ENCODE measurements at places on chromosomes 16 and 17. TPM values are rescaled to one million over a fixed set of nuclear protein-coding genes. Genes with fewer than 3 reads are reported as not detected.

Gene ESRP2
- total RNA-seq, result 81.2 TPM

GRCh38 chr17:9247401-9247938 lies 226.2 kb downstream of the NTN1 start:
- no peak overlapping the region for H3K27ac ChIP-seq
- H3K4me1 ChIP-seq, result no peaks in the 10 kb centered on the region
- DNase-seq, result no peak
- no peaks in the 10 kb centered on the region for H3K27me3 ChIP-seq
- no peaks in the 10 kb centered on the region for H3K36me3 ChIP-seq
- no peak overlapping the region for H3K4me3 ChIP-seq

GRCh38 chr17:75110234-75110937 lies 617 bp downstream of the ARMC7 start:
- H3K4me3 ChIP-seq, result peak overlapping the region; percentile 89
- H3K27me3 ChIP-seq, result no peaks in the 10 kb centered on the region
- peaks cover 11% of the 10 kb centered on the region for H3K4me1 ChIP-seq
- H3K27ac ChIP-seq, result peak overlapping the region; percentile 77
- no peaks in the 10 kb centered on the region for H3K36me3 ChIP-seq
- DNase-seq, result no peak

GRCh38 chr17:1629504-1630310 lies 1.1 kb upstream of the SLC43A2 start:
- DNase-seq, result peak; percentile 81
- H3K27ac ChIP-seq, result peak overlapping the region; percentile 56
- H3K27me3 ChIP-seq, result no peaks in the 10 kb centered on the region
- H3K4me1 ChIP-seq, result peaks cover 14% of the 10 kb centered on the region
- H3K36me3 ChIP-seq, result no peaks in the 10 kb centered on the region

DNA sequence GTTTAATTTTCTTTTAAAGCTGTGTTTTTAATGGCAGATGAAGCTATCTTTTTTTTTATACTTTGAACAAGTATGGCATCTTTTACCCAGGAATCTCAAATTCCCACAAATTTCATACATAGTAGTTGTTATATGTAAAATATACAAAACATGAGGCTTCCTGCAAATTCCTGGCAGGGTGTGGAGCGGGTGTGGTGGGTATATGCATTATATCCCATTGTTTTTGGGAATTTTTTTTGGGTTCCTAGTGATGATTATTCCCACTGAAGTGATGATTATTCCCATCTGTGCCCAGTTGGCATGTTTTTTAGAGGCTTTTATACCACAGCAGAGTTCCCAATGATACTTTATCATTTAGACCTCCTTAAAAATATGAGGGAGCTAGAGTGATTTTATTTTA lies 320.4 kb downstream of the ZFHX3 start:
- no peaks in the 10 kb centered on the region for H3K4me1 ChIP-seq
- H3K27ac ChIP-seq, result no peak overlapping the region
- H3K4me3 ChIP-seq, result no peak overlapping the region
- DNase-seq, result no peak
- no peaks in the 10 kb centered on the region for H3K27me3 ChIP-seq

Gene DHRS7C
- not detected for total RNA-seq

DNA sequence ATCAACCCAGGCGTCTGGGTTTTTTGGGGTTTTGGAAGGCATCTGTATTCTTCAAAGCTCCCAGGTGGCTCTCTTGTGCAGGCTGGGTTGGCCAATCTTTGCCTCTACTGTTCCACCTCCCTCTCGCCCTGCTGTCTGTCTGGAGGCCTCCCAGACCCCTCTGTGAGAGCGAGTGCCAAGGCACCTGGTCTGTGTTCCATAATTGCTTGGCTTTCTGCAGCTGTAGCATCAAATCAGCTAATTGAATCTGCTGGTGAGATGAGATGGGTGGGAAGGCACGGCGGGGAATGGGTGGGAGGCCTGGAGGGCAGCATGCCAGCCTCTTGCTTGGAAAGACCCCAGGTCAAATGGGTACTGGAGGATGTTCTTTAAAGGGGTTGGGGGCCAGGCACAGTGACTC lies 52.5 kb upstream of the CLEC19A start:
- H3K4me1 ChIP-seq, result no peaks in the 10 kb centered on the region
- H3K4me3 ChIP-seq, result no peak overlapping the region
- no peak for DNase-seq
- H3K27ac ChIP-seq, result no peak overlapping the region

DNA sequence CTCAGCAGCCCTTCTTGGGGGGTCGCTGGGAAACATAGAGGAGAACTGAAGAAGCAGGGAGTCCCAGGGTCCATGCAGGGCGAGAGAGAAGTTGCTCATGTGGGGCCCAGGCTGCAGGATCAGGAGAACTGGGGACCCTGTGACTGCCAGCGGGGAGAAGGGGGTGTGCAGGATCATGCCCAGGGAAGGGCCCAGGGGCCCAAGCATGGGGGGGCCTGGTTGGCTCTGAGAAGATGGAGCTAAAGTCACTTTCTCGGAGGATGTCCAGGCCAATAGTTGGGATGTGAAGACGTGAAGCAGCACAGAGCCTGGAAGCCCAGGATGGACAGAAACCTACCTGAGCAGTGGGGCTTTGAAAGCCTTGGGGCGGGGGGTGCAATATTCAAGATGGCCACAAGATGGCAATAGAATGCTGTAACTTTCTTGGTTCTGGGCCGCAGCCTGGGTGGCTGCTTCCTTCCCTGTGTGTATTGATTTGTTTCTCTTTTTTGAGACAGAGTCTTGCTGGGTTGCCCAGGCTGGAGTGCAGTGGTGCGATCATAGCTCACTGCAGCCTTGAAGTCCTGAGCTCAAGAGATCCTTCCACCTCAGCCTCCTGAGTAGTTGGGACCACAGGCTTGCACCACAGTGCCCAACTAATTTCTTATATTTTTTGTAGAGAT lies 3.4 kb downstream of the STH start:
- no peaks in the 10 kb centered on the region for H3K36me3 ChIP-seq
- peaks cover 7% of the 10 kb centered on the region for H3K4me1 ChIP-seq
- H3K27ac ChIP-seq, result no peak overlapping the region
- H3K4me3 ChIP-seq, result no peak overlapping the region

Gene NAE1
- 16.4 TPM for total RNA-seq

DNA sequence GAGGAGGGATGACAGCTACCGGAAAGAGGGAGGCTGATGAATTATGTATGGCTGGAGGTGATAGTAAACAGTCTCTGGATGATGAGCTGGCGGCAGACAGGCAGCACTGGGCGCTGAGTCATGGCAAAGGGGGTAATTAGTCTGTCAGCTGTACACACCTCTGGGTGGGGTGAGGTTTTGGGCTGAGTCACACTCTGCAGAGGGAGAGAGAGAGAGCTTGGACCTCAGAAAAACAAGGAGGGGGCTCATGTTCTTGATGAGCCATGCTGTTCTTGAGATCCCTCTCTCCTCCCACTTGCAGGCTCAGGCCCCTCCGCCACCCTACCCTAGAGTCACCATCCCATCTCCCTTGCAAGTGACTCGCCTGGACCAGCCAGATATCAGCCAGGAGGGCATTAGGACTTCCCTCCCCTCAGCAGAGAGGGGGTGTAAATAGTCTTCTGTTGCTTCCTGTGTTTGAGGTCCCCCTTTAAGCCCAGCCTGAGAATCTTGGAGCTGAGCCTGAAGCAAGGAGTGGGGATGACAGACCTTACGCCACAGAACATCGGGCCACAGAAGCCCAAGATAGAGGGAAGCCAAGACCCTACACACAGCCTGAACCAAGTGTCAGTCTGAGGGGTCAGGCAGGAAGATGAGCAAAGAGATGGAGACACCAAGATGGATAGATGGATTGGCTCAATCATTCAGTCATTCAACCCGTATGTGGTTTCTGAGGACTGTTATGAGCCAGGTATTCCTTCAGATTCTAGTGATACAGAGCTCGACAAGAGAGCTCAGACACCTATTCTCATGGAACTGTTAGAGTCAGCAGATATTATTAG lies 383.2 kb upstream of the CCL2 start:
- peak; percentile 22 for DNase-seq
- H3K27ac ChIP-seq, result no peak overlapping the region
- no peaks in the 10 kb centered on the region for H3K4me1 ChIP-seq
- H3K36me3 ChIP-seq, result no peaks in the 10 kb centered on the region
- no peak overlapping the region for H3K4me3 ChIP-seq

Gene LRRC37A
- total RNA-seq, result 0.70 TPM

Gene FOXN1
- not detected for total RNA-seq

GRCh38 chr17:32323811-32324491 lies 18.0 kb downstream of the C17orf75 start:
- H3K36me3 ChIP-seq, result no peaks in the 10 kb centered on the region
- no peaks in the 10 kb centered on the region for H3K27me3 ChIP-seq
- H3K27ac ChIP-seq, result no peak overlapping the region
- peak overlapping the region; percentile 47 for H3K4me3 ChIP-seq

DNA sequence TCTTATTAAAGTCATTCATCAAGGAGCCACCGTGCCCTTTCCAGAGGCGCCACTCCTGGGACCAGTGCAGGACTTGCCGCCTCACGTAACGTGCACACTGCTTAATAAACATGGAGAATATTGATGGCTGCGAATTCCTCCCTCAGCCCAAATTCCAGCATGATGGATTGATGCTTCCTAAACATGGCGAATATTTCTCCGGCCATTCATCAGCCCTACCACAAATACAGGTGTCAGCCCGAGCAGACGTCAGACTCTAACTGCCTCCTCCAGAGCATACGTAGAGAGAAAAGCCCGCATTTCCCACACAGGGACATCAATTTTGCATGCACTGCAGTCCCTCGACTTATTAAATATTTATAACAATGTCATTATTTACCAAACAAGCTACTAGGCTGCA lies 97.0 kb downstream of the USP31 start:
- no peak for DNase-seq
- no peak overlapping the region for H3K27ac ChIP-seq
- no peak overlapping the region for H3K4me3 ChIP-seq
- no peaks in the 10 kb centered on the region for H3K4me1 ChIP-seq

DNA sequence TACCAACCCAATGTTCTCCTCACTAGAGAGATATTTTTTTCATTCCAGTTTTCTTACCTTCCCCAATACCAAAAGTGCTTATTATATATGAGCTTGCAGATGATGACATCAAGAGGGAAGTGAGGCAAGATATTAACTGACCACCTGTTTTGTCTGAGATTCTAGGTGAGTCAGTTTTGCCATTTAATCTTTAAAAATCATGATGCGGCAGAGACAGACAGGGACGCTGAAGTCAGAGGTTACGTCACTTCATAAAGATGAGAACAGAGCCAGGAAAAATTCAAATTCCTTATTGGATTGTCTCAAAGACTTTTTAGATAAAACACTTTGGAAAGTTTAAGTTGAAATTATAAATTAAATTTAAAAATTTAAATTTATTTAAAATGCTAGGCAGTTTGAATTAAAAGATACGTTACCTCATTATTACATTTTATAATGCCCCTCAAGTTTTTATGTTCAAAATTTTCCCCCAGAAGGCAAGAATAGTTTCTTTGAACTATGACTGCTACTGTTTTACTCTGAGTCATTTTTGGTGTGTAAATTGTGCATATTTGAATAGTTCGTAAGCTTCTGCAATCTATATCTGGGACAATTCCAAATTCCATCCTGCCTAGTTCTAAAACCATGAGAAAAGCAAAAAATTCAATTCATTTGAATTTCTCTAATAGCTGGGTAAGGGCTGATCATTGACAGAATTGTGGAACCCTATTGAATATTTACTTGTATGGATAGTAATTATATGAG lies 839.6 kb upstream of the GOT2 start:
- H3K27me3 ChIP-seq, result no peaks in the 10 kb centered on the region
- no peaks in the 10 kb centered on the region for H3K4me1 ChIP-seq
- no peak overlapping the region for H3K27ac ChIP-seq
- H3K4me3 ChIP-seq, result no peak overlapping the region

DNA sequence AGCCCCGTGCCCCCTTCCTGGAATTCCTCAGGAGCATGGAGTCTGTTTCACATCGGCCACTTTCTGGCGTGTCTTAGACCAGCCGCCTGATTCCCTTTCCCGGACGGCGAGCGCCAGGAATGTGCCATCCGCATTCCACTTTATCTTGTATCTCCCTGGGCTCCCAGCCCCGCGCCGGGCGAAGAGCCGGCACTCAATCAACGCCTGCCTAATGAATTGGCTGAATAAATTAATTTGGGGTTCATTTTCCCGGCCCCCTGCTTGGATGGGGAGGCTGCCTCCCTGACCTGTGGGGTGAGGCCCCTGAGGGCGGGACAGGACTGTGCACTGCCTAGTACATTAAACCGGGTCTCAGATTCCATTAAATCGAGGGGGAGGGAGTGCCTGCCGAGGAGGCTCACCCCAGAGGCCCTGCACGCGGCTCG lies 282.3 kb upstream of the TNRC6C start:
- no peaks in the 10 kb centered on the region for H3K36me3 ChIP-seq
- no peak for DNase-seq
- H3K27ac ChIP-seq, result no peak overlapping the region
- H3K4me1 ChIP-seq, result no peaks in the 10 kb centered on the region
- no peaks in the 10 kb centered on the region for H3K27me3 ChIP-seq
- H3K4me3 ChIP-seq, result no peak overlapping the region

Gene P4HB
- 856 TPM for total RNA-seq

GRCh38 chr17:43389046-43389947 lies 9.5 kb upstream of the ARL4D start:
- no peaks in the 10 kb centered on the region for H3K36me3 ChIP-seq
- H3K27me3 ChIP-seq, result no peaks in the 10 kb centered on the region
- peak overlapping the region; percentile 98 for H3K27ac ChIP-seq
- peak overlapping the region; percentile 70 for H3K4me3 ChIP-seq

GRCh38 chr17:17300624-17301568 lies 2.3 kb upstream of the NT5M start:
- DNase-seq, result no peak
- H3K4me1 ChIP-seq, result no peaks in the 10 kb centered on the region
- H3K4me3 ChIP-seq, result peak overlapping the region; percentile 23

DNA sequence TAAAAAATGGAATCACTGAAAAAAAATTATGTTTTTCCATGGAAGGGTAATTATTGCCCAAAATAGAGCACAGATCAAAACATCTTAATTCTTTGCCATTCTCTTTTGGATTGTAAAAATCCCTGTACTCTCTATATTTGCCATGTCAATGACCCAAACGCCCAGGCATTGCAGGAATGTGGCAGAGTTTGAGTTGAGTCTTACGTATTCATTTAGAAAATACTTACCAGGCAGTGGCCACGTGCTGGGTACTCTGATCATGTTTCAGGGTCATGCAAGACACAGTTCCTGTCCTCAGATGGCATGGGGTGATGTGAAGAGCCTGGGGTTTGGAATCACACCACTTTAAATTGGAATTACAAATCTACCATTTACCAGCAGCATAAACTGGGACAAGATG lies 267.7 kb downstream of the ABCC12 start:
- DNase-seq, result no peak
- no peaks in the 10 kb centered on the region for H3K4me1 ChIP-seq
- H3K36me3 ChIP-seq, result no peaks in the 10 kb centered on the region
- H3K27ac ChIP-seq, result no peak overlapping the region
- H3K4me3 ChIP-seq, result no peak overlapping the region
- no peaks in the 10 kb centered on the region for H3K27me3 ChIP-seq

Data from right lobe of liver (tissue), 6 donors.